ENCODE measurements at places on chromosomes 5 and 9.

GRCh38 chr5:30479104-30479503 lies 714.4 kb upstream of the CDH6 start:
- no peak for DNase-seq

DNA sequence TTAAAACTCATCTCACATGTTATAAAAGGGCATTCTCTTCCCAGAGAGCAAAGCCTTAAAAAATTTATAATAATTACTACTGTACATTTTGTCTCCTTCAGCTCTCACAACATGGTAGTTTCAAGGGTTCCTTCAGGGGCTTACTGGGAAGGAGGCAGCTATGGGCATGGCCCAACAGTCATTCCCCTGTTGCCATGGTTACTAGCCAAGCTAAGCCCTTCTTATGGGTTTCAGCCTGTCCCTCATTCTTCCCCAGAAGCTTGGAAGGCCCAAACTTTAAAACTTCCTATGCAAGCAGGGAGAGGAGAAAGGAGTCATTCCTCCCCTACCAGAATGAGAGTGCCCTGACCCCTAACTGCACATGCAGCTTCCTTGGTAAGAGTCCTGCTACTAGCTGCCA lies 82.2 kb upstream of the CNTLN start:
- peak; percentile 9 for DNase-seq

- DNase-seq: no peak
These were observed 243.9 kb upstream of the SLC30A5 start for GRCh38 chr5:68849906-68850305.

GRCh38 chr5:98698359-98698758 lies 75.1 kb upstream of the RGMB start:
- no peak for DNase-seq

DNA sequence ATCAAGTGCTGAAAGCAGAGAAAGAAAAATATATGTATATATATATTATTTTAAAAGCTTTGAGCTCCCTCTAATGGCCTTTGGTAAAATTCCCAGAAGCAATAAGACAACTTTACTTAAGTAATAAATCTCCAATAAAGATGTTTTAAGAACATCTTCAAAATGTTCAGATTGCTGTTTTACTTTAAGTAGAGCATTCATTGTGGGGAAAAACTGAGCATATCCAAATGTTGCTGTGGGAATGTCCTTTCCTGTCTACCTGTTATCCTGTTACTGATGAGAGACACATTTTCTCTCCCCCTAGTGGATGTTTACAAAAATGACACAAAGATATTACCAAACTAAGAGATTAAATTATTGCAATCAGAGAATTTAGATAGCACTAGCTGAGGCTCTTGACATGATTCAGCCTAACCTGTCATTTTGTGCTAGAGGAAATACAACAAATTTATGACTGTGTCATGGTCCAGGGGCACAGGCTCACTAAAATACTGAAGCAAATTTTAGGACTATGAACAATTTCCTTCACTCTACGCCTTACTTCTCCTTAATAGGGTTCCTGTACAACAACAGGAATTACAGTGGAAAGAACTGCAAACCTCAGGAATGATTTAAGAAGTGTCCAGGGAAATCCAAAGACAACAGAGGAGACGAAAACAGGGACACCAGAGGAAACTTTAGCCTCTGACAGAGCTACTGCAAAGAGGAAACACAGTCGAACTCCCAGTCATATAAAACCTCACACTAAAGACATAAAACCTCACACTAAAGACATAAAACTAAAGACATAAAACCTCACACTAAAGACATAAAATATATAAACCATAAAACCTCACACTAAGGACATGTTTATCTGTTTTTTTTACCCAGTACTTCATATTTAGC lies 24.3 kb upstream of the PRRC1 start:
- DNase-seq: peak; percentile 66

GRCh38 chr5:179327021-179327735 lies 18.1 kb downstream of the ADAMTS2 start:
- no peak for DNase-seq

DNA sequence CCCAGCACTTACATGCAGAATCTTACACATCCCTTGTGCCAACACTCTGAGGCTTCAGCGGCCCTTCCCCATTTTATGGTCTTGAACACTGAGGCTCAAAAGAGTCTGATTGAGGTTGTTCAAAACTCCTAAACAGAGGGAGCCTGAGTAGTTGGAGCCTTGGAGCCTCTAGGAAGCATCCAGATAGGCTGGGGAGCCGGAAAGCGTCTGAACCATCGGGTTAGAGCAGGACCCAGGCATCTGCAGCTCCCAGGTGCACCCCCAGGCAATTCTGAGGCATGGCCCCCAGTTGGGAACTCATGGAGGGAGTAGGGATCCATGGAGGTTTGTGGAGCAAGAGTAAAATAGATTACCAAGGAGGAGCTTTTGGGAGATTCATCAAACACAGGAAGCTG lies 3.8 kb downstream of the OLFML2A start:
- DNase-seq: no peak

- DNase-seq: no peak
These were observed 23.9 kb downstream of the HMGXB3 start for GRCh38 chr5:150024346-150024984.

DNA sequence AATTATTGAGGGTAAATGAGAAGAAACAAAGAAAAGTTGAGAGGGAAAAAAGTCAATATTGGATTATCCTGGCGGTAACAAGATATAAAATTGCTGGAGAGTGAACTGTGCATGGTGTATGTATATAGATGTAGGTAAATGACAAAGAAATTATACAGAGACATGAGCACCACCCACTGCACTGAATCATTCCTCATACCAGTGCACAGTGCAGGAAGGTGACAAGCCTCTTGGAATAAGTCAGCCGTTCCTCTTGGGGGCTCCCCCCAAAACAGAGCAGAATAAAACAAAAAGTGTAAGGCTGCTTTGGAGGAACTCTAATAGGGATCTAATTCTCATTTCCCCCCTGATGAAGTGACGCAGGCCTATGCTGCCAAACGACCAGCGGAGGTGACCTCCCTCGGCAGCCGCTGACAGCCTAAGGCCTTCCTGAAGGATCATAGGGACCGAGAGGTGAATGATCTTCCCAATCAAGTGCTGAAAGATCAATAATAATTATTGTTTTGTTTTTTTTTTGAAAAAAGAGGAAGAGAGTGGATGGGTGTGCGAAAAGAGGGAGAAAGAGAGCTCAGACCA lies 245.0 kb downstream of the PSAT1 start:
- peak; percentile 31 for DNase-seq

GRCh38 chr5:133205204-133205603 lies 153.4 kb downstream of the HSPA4 start:
- DNase-seq: no peak

- DNase-seq: no peak
These were observed 17.5 kb downstream of the TLE1 start for GRCh38 chr9:81671880-81672280.

GRCh38 chr5:91436241-91436640 lies 53.1 kb upstream of the ARRDC3 start:
- no peak for DNase-seq

- DNase-seq: peak; percentile 56
These were observed 80.1 kb downstream of the ITGA1 start for GRCh38 chr5:52867809-52868208.

DNA sequence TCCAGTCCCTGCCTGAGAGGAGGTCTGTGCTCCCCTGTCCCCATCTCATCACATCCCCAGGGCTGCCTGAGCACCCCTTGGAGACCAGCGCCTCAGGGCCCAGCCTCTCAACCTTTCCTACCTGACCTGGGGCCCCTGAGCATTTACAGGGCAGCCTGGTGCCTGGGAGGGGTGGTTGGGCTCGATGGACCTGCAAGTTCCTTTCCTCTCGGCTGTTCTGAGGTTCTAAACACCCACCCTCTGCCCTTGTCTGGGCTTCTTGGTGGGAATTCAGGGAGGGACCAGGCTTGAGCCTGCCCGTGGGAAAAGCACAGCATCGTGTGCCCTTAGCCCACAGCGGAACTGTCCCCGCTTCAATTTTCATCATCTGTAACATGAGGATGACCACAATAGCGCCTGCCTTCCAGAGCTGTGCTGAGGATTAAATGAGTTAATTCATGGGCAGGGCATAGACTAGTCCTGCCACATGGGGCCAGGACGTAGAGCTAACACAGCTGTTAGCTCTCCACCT lies 91.0 kb upstream of the SH3PXD2B start:
- no peak for DNase-seq

- DNase-seq: no peak
These were observed 11.9 kb downstream of the NKD2 start for GRCh38 chr5:1020452-1020961.

- peak; percentile 94 for DNase-seq
These were observed 79.2 kb upstream of the HSPA9 start for GRCh38 chr5:138654281-138654867.

DNA sequence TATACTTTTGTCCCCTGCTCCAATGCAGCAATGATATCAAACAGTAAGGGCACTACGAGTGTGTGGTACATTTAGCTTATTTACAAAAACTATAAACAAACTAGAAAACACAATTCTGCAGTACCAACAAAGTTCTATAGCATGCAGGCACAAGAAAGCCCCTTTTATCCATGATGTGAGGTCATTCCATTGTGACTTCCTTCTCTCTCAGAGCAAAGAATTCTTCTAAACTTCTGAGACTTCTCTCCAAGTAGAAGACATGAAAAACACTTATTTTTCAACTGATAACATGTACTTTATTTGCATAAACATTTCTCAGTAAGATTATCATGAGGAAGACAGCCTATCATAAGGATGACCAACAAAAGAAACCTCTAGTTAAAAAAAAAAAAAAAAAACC lies 569.8 kb downstream of the TLE1 start:
- no peak for DNase-seq

GRCh38 chr5:123451047-123451446 lies 27.8 kb upstream of the CEP120 start:
- DNase-seq: no peak

- DNase-seq: peak; percentile 55
These were observed 22.8 kb upstream of the FOXB2 start for GRCh38 chr9:76996700-76997099.

DNA sequence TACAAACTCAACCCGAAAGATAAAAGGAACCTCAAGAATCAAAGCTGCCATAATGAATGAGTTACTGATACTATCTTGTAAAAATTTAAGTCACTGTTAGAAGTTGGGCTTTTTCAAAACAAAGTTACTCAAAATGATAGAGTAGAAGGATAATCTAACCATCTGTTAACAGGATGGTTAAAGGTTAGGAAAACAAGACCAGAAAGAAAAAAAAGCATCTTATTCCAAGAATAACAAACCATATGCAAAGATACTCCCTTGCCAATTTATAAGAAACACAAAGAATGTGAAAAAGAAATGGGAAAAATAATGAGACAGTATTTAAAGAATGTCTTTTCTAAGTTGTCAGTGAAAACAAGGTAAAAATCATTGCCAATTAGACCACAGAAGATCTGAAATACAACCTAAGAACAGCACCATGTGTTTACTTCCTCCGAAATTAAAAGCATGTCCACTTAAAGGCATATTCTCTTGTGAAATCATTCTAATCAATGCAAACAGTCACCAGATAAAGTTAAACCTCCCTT lies 51.2 kb downstream of the STRBP start:
- no peak for DNase-seq

GRCh38 chr5:61362796-61363368 lies 30.8 kb downstream of the ZSWIM6 start:
- peak; percentile 32 for DNase-seq

DNA sequence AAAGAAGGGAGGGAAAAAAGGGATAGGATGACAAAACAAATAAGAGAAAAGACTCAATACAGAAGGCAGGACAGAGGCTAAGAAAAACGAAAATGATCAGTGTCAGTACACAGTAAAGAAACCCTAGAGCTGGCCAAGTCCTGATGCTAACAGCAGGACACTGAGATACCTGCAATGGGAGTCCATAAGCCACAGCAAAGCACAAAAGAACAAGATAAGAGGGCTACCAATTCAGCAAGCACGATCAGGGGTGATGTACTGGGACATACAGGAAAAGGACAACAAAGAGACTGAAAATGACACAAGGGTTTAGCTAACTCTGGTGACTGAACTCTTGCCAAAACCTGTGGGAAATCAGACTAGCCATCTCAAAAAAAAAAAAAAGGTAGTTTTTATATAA lies 1072.6 kb upstream of the COX7C start:
- DNase-seq: no peak

- DNase-seq: peak; percentile 58
These were observed 4.2 kb upstream of the NFIL3 start for GRCh38 chr9:91427873-91428272.

- no peak for DNase-seq
These were observed 371.9 kb downstream of the CETN3 start for GRCh38 chr5:90037646-90038045.

GRCh38 chr9:133057006-133057405 lies 4.8 kb upstream of the CEL start:
- DNase-seq: no peak

DNA sequence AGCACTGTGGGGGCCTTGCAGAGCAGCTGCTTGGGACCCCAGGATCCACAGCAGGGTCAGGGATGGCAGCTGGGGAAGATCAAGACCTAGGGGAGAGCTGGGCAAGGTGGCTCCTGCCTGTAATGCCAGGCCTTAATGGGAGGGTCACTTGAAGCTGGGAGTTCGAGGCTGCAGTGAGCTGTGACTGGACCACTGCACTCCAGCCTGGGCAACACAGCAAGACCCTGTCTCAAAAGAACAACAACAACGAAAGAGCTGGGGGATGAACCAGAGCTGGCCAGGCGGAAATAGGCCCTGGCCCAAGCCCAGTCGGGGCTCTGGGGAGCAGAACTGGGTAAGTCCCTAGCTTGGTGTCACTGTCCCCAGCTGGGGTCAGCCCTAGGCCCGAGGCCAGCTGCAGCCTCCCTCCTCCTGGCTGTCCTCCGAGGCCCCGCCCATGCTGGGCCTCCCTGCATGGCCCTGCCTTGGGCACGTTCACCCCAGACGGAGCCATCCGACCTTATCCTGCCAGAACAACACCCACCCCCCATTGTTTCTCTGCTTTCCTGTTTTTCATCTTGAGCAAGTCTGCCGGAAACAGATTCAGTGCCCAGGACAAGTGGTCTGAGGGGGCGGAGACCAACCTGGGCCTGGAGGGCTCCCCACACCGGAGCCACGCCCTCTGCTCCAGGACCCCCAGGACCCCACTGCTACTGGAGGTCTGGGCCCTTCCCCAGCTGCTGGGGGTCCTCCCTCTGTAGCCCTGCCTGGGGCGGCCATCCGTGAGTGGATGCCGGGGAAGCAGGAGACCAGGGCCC lies 1.9 kb downstream of the DIPK1B start:
- no peak for DNase-seq

DNA sequence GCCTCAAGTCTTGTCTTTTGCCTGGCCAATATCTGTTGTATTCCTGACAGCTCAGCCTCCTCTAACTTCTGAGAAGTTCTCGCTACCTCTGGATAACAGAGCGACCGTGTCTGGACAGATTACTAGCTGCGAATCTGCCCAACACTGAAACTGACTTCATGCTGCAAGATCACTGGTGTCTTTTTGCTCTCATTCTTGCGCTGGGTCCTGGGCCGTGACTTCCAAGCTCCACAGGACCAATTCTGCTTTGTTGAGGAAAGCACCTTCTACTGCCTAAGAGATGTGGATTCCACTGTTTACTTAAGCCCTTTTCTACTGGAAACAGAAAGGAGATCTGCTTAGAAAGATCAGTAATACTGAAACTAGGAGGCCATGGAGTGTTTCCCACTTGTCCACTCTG lies 978.8 kb upstream of the DMAC1 start:
- no peak for DNase-seq

- no peak for DNase-seq
These were observed 1867.3 kb downstream of the EFNA5 start for GRCh38 chr5:105803431-105803830.
